H1 (cell line): ENCODE measurements at places on chromosomes 4 and X. TPM values are rescaled to one million over a fixed set of nuclear protein-coding genes. Genes with fewer than 3 reads are reported as not detected.

Gene CXorf65
- total RNA-seq: not detected in 2 replicates

Gene RBM46
- 0.29 and 0.54 TPM in 2 replicates for total RNA-seq

Gene ASMTL
- total RNA-seq: 75.4 and 81.4 TPM in 2 replicates

Gene PAGE4
- not detected in 2 replicates for total RNA-seq

Gene CT45A8
- not detected in 2 replicates for total RNA-seq

Gene FAM184B
- total RNA-seq: 0.39 and 0.46 TPM in 2 replicates

Gene NFKB1
- 6.2 and 6.8 TPM in 2 replicates for total RNA-seq

Gene MSX1
- not detected in 2 replicates for total RNA-seq

Gene DSPP
- total RNA-seq: not detected in 2 replicates

DNA sequence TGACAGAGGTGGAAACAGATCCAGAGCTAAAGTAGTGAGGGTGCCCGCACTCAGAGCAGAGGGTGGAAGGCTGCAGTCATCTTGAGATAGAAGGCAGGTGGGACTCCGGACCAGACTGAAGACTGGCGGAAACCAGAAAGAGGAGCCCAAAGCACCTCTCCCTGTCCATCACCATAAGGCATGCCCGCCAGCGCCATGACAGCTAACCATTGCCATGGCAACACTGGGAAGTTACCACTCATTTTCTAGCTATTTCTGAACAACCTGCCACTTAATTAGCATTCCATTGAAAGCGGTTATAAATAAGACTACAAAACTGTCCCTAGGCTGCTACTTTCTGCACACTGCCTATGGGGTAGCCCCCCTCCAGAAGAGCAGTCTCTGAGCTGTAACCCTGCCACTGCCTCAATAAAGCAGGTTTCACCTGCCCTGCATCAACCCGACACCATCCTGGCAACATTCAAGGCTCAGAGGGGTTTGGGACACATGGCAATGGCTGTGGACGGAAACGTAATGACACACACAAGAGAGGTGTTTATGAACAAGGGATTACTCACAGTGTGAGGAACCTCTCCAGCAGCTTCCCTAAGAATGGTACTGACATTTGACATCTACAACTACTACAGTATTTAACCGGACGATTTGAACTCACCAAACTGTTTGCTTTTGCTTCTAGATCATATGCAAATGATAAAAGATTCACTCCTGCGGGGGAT lies 27.8 kb upstream of the FGFBP2 start:
- DNase-seq: no peak

- no peak for DNase-seq
Measured at GRCh38 chr4:43331226-43332051, 438.9 kb downstream of the GRXCR1 start.

DNA sequence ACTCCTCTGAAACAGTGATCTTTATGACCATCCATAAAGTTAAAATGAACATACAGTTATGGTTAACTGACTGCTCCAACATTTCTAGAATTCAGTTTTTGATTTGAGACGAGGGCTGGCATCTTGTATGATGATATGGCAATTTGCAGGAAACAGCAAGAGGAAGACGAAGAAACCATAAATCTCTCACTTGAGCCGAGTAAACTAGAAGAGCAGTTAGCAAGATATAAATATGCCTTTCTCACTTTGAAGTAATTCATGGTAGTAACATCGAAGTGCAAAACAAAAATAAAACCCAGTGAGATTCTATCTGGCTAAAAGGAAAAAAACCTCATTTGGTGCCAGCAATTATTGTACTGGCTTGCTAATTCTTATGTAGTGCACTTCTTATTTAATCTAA lies 139.0 kb upstream of the SPRY1 start:
- no peak for DNase-seq

- DNase-seq: no peak
Measured at GRCh38 chrX:39826813-39827543, 270.8 kb downstream of the BCOR start.

DNA sequence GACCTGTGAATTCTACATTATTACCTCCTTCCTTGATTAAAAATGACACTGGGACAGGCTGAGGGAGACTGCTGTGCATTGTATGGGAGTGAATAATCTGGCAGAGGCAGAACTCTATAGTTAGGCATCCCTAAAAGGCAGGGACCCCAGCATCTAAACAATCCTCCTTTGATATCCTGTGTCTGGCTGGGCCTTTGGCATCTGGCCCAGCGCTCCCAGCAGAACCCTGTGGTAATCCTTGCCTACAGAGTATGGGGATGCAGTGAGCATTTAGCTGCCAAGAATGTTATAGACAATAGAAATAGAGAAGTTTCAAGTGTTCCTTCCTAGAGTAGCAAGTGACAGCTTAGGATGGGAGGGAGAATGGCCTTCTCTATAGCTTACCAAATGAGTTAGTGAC lies 38.5 kb downstream of the ZCCHC12 start:
- DNase-seq: no peak

GRCh38 chrX:31058284-31058683 lies 13.6 kb downstream of the FTHL17 start:
- DNase-seq: no peak

- no peak for DNase-seq
Measured at GRCh38 chr4:78689700-78690323, 86.3 kb upstream of the BMP2K start.

DNA sequence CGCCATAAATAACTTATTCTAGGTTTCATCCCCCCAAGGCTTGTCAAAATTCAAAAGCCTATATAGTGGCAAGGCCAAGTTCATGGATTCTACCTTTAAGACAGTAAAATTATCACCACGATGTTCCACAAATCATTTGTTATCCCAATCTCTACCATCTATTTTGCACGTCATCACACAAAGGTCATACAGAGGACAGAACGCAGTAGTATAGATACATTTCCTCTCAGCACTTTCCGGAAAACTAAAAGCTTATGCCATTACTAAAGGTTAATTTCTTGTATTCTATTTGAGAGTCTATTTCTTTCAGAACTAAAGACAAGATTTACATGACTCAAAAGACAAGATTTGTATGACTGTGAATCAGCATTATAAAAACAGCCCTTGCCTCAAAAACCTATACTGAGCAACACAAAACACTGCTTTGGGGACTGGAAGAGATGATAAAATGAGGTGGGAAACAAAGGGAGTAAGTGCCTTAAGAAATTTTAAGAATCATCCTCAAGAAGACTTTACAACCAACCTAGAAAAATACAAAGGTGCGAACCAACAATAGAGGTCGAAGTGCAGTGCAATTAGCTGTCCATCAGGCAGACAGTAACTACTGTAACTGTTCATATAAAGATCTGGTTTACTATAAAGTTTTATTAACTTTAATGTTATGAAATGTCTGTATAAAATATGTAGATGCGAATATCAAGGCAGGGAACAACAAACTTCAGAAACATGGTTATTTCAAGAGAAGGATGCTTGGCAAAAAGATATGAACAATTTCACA lies 7.6 kb downstream of the UBE2D3 start:
- no peak for DNase-seq

GRCh38 chr4:145276050-145276449 lies 95.7 kb upstream of the OTUD4 start:
- DNase-seq: no peak

DNA sequence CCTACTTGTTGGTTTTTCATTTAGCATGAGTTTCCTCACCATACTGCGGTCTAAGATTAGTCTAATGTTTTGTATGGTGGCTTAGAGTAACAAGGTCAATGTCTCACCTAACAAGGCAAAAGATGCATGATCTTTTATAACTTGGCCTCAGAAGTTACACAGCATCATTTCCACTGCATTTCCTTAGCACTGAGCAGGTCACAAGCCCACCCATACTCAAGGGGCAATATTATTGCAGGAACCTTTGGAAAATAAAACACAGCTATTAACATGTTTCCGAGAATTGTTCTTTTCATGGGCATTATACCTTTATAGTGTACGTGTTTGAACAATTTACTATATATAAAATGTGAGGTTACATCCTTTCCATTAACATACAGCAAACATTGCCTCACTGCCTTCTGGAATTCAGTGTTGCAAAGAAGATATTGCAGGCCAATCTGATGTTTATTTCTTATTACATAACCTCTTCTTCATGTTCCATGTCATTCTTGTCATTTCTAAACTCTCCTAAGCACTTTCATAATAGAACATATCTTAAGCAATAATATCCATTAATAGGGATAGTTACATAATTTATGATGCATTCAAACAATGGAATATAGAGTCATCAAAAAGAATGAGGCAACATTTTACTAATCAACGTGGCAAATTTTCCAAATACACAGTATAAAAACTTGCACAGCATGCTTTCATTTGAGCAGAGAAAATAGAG lies 153.8 kb downstream of the AREG start:
- no peak for DNase-seq

- DNase-seq: no peak
Measured at GRCh38 chrX:130704053-130705038, 198.7 kb downstream of the ENOX2 start.

GRCh38 chrX:77404419-77404818 lies 42.8 kb upstream of the FGF16 start:
- no peak for DNase-seq

DNA sequence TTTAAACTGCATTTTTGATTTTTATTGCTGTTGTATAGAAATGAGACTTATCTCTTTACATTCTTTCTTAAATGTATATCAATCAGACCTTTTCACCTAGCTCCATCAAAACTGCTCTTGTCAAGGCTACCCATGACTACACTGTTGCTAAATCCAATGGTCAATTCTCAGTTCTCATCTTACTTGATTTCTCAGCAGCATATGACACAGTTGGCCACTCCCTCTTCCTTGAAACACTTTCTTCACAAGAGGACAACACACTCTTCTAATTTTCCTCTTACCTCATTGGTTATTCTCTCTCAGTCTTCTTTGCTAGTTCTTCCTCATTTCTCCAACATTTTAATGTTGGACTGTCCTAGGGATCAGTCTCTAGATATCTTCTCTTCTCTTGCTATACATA lies 94.1 kb upstream of the CITED1 start:
- DNase-seq: no peak

- DNase-seq: no peak
Measured at GRCh38 chrX:41471786-41472185, 24.6 kb downstream of the NYX start.

DNA sequence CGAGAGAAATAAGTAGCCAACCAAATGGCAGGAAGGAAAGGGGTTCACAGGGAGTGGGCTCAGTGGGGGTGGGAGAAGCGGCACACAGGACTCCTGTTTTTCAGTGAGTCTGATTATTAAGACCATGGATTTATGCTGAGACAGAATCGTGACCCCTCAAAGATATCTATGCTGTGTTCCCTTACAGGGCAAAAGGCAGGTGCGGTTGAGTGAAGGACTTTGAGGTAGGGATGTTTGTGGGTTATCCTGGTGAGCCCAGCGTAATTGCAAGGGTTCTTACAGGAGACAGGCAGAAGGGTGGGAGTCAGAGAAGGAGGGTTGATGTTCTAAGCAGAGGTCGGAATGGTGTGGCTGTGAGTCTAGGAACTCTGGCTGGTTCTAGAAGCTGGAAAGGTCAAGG lies 73.0 kb downstream of the EVC start:
- DNase-seq: no peak

GRCh38 chr4:82648356-82648755 lies 86.6 kb upstream of the TMEM150C start:
- no peak for DNase-seq

DNA sequence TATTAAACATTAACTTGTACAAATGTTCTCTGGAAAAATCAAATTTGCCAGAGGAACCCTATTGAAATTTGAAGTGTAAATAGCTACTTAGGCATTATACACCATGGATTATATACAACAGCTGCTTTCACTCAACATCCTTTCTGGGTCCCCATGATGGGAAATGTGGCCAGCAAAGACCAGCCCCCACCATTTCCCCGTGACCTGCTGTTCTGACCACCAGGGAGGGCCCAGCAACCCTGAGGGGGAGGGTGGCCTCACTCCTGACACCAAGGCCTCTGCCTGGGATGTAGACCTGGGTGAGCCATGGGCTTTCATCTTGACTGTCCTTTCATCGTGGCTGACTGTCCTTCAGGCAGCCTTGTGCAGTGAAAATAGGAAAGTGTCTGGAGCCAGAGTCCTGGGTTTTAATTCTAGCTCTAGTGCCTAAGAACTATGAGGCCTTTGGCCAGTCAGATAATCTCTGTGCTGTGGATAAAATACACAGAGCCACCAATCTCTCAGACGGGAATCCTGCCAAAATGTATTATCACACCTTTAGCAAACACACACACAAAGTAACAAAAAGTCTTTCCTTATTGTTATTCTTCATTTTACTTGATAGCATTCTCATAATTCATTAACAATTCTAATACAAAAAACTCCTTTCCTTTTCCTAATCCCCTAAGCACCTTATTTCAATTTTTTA lies 45.1 kb downstream of the NR3C2 start:
- DNase-seq: no peak

- DNase-seq: no peak
Measured at GRCh38 chrX:71102292-71102691, 4.2 kb downstream of the CXorf65 start.

GRCh38 chr4:159900562-159900961 lies 797.7 kb downstream of the RAPGEF2 start:
- no peak for DNase-seq

- no peak for DNase-seq
Measured at GRCh38 chrX:143363419-143363818, 153.9 kb downstream of the SPANXN3 start.

DNA sequence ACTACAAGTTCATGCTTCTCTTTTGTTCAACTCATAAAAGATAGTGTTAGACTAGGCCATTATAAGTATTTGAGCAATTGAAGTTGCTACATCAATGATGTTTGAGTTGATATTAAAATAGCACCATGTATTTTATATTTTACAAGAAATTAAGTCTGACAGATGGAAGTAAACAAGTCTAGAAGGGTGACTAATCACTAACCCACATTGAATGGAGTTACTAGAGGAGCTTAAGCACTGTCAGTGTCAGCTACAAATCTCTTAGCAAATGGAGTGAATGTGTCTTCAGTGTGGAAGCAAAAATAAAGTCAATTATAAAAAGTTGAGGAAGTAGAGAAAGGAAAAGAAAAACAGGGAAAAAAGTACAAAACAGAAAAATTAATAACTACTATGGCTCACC lies 592.5 kb downstream of the PCDH18 start:
- no peak for DNase-seq

DNA sequence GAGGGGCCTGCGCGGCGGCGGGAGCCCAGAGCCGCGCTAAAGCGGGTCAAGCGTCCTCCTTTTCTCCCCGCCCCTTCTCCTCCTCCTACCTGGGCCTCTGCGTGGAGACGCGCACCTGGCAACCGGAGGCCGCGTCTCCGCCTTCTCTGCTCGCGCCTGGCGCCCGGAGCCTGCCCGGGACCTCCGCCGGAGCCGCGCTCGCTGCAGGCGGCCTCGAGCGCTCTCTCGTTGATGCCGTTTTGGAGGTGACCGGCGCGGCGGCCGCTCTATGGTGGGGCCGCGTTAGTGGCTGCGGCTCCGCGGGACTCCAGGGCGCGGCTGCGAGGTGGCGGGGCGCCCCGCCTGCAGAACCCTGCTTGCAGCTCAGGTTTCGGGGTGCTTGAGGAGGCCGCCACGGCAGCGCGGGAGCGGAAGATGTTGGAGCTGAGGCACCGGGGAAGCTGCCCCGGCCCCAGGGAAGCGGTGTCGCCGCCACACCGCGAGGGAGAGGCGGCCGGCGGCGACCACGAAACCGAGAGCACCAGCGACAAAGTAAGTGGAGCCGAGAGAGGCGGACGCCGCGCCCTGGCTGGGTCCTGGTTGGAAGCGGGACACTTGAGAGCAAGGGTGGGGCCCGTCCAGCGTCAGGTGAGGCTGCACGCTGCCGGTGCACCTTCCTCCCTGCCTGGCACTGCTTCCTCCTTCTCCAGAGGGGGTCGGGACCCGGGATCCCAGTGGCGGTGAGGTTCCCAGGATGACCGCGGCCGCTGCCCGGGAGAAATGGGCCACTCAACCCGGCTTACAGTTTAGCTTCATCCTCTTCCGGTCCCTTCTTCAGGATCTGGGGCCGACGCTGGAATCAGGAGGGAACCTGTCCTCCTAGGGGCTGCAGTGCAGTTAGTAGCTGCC lies at the start of gene CDS1:
TSS of gene CDS1 (plus strand) at position 140 of the 888 bp plus-strand sequence. CDS start at position 415, 275 bp downstream.
- peak; percentile 75 for DNase-seq
